ENCODE measurements at places on chromosomes 3 and 15. TPM values are rescaled to one million over a fixed set of nuclear protein-coding genes. Genes with fewer than 3 reads are reported as not detected.

The TMEM212 gene
- total RNA-seq = not detected

The SERINC4 gene
- total RNA-seq = not detected

The ZNF501 gene
- total RNA-seq = 7.6 TPM

The ATP13A4 gene
- 0.33 TPM for total RNA-seq

The FLNB gene
- total RNA-seq = 62.5 TPM

The SLC28A2 gene
- total RNA-seq = not detected

The FANCD2OS gene
- not detected for total RNA-seq

The TARS3 gene
- total RNA-seq = 24.6 TPM

The ALS2CL gene
- 0.87 TPM for total RNA-seq

The C2CD4A gene
- total RNA-seq = not detected

The LMCD1 gene
- 41.8 TPM for total RNA-seq

The MCTP2 gene
- 19.6 TPM for total RNA-seq

Measured in smooth muscle cell of trachea (primary cell).